ENCODE measurements at places on chromosomes 6 and 20. TPM values are rescaled to one million over a fixed set of nuclear protein-coding genes. Genes with fewer than 3 reads are reported as not detected.

- no peak overlapping the region for H3K27ac ChIP-seq
- no peak overlapping the region for H3K4me3 ChIP-seq
- no peaks in the 10 kb centered on the region for H3K27me3 ChIP-seq
- no peaks in the 10 kb centered on the region for H3K4me1 ChIP-seq
- H3K36me3 ChIP-seq, result no peaks in the 10 kb centered on the region
These were observed 97.0 kb downstream of the TRERF1 start for GRCh38 chr6:42354702-42355101.

EMILIN3 gene
- total RNA-seq, result 3.5 TPM

FAM50B gene
- 2.8 TPM for total RNA-seq

STMND1 gene
- total RNA-seq, result not detected

DNA sequence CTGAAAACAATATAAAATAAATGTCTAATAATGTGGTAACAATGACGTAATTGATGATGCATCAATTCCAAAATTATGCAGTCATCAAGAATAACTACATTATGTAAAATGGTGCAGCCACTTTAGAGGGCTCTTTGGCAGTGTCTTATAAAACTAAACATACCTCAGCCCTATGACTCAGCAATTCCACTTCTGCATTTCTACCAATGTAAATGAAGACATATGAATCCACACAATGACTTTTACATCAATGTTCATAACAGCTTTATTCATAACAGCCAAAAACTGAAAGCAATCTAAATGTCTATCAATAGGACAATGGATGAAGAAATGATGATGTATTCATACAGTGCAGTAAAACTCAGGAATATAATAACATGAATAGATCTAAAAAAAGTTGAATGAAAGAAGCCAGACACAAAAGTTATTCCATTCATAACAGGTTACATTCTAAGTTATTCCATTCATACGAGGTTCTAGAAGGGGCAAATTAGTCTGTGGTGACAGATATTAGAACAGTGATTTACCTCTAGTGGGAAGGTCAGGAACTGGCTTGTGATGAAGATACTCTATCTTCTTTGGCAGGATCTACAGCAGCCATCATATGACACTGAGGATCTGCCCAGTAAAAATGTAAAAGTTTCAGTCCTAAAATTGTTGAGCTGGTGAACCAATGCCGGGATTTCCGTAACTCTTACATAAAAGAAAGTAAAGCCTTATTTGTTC is 396.1 kb downstream of the PLCB1 start:
- H3K36me3 ChIP-seq, result no peaks in the 10 kb centered on the region
- H3K27ac ChIP-seq, result no peak overlapping the region
- DNase-seq, result no peak

OXT gene
- not detected for total RNA-seq

- no peaks in the 10 kb centered on the region for H3K27me3 ChIP-seq
- H3K27ac ChIP-seq, result no peak overlapping the region
- H3K4me3 ChIP-seq, result no peak overlapping the region
These were observed 257.5 kb downstream of the ARID1B start for GRCh38 chr6:157034436-157035230.

- no peaks in the 10 kb centered on the region for H3K27me3 ChIP-seq
- H3K27ac ChIP-seq, result no peak overlapping the region
- DNase-seq, result no peak
- H3K36me3 ChIP-seq, result no peaks in the 10 kb centered on the region
These were observed 28.7 kb downstream of the FGD2 start for GRCh38 chr6:37033819-37034795.

DNA sequence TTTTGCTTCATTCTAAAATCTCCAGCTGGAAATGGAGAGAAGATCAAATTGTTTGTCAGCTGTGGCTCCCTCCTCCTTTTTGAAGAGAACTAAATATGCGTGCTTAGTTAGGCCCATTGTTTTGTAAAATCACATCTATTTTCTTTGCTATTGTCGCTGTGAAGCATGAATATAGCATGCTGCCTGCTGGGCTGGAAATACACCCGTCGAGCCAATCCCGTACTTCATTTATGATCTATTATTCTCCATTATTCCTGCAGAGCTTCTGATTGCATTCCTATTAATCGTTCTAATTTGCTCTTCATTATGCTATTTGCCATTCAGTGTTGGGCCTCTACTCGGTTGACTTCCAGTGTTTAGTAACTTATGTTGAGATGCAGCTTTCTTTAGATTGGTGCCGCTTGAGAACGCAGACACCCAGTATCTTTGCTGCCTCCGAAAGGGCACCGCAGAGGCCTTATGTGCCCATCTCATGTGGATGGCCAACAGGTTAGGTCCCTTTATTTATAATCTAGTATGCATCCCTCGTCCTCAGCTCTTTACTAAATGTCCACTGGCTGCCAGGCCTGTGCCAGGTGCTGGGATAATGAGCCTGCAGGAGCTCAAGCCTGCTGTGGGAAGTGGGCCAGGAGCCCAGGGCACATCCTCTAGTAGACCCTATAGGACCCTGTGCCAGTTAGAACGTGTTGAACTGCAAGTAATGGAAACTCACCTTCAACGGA is 45.6 kb downstream of the FAM50B start:
- no peak for DNase-seq
- no peak overlapping the region for H3K27ac ChIP-seq
- peaks cover 7% of the 10 kb centered on the region for H3K4me1 ChIP-seq
- no peak overlapping the region for H3K4me3 ChIP-seq
- H3K36me3 ChIP-seq, result no peaks in the 10 kb centered on the region

- H3K27ac ChIP-seq, result no peak overlapping the region
- DNase-seq, result no peak
- H3K4me3 ChIP-seq, result no peak overlapping the region
- H3K4me1 ChIP-seq, result no peaks in the 10 kb centered on the region
- H3K36me3 ChIP-seq, result no peaks in the 10 kb centered on the region
These were observed 4.1 kb upstream of the BPHL start for GRCh38 chr6:3114377-3114776.

- H3K27ac ChIP-seq, result no peak overlapping the region
- no peaks in the 10 kb centered on the region for H3K36me3 ChIP-seq
- H3K27me3 ChIP-seq, result no peaks in the 10 kb centered on the region
- peaks cover 19% of the 10 kb centered on the region for H3K4me1 ChIP-seq
- H3K4me3 ChIP-seq, result no peak overlapping the region
- no peak for DNase-seq
These were observed 129.7 kb downstream of the SNX5 start for GRCh38 chr20:17838921-17839320.

PDYN gene
- 0.12 TPM for total RNA-seq

GRCh38 chr20:61938839-61939690 is 126.6 kb downstream of the TAF4 start:
- no peaks in the 10 kb centered on the region for H3K36me3 ChIP-seq
- H3K4me3 ChIP-seq, result no peak overlapping the region
- no peak overlapping the region for H3K27ac ChIP-seq
- DNase-seq, result no peak
- H3K27me3 ChIP-seq, result no peaks in the 10 kb centered on the region
- H3K4me1 ChIP-seq, result peaks cover 10% of the 10 kb centered on the region

Data from neural progenitor cell (in vitro differentiated cells).